HT1080 (cell line): ENCODE measurements at places on chromosomes 16 and 17. TPM values are rescaled to one million over a fixed set of nuclear protein-coding genes. Genes with fewer than 3 reads are reported as not detected.

GRCh38 chr16:52271088-52271750 lies 275.7 kb downstream of the TOX3 start:
- no peak for DNase-seq

TNFSF12 gene
- total RNA-seq: 3.2 and 5.6 TPM in 2 replicates

LITAFD gene
- not detected in 2 replicates for total RNA-seq

DNA sequence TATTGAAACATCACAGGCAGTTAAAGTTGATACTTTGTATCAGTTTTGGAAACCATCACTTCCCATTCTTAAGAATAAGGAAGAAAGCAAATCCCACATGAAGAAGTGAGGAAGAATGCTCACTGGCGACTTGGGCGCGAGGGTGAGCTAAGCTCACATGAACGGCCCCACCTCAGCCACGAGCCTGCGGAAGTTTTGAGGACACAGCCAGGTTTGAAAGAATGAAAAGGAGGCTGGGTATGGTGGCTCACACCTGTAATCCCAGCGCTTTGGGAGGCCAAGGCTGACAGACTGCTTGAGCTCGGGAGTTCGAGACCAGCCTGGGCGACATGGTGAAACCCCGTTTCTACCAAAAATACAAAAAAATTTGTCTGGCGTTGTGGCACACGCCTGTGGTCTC lies 110.3 kb upstream of the CHMP6 start:
- no peak for DNase-seq

- peak; percentile 39 for DNase-seq
Observed at GRCh38 chr17:41695954-41696757, 7.5 kb downstream of the EIF1 start.

DNA sequence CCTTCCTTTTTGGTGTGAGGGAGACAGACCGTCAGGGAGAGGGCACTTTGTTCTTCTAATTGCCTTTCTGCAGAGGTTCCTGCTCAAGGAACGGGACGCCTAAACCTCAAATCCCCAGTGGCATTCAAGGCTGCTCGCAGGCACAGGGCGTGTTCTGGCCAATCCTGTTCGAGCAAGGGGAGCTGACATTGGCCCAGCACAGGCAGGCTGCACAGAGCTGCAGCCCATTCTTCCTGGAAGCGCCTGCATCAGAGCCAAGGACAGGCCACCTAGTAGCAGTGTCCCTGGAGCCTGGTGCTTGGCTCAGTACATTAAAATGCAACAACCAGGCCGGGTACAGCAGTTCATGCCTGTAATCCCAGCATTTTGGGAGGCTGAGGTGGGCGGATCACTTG lies 72.2 kb upstream of the CREBBP start:
- DNase-seq: no peak

DNA sequence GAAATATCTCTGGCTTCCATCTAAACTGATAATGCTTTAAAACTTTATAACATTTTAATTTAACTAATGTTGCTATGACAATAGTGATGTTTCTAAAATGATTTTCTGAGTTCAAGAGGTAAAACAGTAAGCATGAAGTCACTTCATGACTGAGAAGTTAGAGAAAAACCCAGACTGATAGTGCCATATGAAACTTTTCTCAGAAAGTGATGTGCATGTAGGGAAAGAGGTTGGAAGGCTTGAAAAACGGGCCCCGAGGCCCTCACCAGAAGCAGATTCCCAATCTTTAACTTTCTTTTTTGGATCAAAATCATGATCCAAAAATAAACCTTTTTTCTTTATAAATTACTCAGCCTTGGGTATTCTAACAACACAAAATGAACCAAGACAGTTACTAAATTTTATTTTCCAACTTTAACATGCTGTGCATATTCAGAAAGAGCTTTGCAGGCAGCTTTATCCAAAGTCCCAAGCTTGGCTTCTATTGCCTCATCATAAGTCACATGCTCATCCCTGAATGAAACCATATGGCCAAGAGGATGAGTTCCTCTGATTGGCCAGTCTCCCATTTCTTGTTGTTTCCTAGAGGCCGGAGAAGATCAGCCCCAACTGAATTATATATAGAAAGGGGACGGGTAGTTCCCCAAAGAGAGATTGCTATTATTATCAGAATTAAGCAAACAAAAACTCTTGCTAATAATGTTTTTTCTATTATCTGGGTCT lies 357.6 kb upstream of the SALL1 start:
- DNase-seq: no peak

SLC46A1 gene
- 2.2 and 2.4 TPM in 2 replicates for total RNA-seq

DNA sequence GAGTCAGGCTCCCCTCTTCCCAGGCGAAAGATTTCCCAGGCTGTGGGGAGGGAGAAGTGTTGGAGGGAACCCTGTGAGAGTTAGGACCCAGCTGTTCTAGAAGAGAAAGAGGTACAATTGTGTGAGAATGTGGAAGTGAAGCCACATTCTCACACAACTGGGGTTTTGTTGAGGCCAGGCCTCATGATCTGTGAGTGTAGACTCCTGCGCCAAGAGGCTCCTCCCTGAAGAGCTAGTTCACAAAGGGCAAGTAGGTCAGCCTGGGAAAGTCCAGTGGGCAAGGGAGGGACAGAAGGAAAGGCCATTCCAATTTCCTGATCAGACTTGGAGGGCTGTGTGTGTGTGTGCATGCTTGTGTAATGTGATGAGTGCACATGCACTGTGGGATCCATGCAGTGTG lies 15.2 kb downstream of the CD300LF start:
- no peak for DNase-seq

KRT33B gene
- not detected in 2 replicates for total RNA-seq

MT4 gene
- not detected in 2 replicates for total RNA-seq

DNA sequence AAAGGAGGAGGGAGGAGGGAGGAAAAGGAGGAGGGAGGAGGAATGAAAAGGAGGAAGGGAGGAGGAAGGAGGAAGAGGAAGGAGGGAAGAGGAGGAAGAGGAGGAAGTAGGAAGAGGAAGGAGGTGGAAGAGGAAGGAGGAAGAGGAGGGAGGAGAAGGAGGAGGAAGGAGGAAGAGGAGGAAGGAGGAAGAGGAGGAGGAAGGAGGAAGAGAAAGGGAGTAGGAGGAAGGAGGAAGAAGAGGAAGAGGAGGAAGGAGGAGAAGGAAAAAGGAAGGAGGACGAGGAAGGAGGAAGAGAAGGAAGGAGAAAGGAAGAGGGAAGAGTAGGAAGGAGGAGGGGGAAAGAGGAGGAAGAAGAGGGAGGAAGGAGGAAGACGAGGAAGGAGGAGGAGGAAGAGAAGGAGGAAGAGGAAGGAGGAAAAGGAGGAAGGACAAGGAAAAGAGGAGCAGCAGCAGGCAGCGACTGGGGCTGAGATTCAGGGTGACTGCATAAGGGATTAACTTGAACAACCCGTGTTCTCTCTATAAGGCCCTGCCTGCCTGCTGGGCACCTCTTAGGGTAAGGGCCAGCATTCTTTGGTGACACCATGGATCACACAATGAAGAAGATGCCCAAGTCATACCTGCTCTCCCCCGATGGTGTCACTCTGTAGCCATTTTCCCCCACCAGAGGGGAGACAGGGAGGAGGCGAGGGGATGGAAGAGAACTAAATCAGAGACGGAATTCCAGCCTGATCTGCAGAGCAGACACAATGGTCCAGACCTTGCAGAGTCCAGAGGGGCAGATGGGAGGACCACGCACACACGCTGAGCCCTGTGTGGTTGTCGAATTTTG lies 1.4 kb upstream of the IL34 start:
- DNase-seq: no peak

DNA sequence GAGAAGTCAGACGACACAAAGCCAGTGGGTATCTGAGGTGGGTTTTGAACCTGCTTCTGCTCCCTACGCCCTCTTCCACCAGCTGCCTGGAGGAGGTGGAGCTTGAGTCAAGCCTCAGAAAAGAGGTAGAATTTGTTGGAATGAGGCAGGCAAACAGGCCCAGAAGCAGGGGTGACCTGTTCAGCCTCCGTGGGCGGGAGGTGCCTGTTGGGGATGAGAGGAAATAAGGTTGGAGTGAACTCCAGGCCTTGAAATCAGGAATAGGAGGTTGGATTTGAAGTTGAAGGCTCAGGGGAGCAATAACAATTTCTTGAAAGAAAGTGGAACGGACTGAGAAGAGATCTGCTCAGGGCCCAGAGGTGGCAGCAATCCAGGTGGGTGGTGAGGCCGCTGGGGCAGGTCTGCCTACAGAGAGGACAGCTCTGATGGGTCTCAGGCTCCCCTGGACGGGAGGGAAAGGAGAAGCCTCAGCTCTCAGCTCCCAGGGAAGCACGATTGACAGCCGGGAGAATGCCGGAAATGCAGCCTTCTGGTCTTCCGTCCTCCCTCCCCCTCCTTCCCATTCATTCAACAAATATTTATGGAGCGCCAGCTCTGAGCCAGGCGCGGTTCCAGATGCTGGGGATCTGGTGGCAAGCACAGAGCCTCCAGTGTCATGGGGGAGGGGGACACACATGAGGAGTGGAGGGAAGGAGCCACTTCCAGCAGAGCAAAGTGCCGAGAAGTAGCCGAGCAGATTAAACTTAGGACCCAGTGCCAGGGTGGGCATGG lies 61.9 kb upstream of the CIBAR2 start:
- DNase-seq: peak; percentile 86

ATF7IP2 gene
- total RNA-seq: 3.6 and 6.7 TPM in 2 replicates

GRCh38 chr17:2721603-2722002 lies 10.0 kb upstream of the CLUH start:
- no peak for DNase-seq

DNA sequence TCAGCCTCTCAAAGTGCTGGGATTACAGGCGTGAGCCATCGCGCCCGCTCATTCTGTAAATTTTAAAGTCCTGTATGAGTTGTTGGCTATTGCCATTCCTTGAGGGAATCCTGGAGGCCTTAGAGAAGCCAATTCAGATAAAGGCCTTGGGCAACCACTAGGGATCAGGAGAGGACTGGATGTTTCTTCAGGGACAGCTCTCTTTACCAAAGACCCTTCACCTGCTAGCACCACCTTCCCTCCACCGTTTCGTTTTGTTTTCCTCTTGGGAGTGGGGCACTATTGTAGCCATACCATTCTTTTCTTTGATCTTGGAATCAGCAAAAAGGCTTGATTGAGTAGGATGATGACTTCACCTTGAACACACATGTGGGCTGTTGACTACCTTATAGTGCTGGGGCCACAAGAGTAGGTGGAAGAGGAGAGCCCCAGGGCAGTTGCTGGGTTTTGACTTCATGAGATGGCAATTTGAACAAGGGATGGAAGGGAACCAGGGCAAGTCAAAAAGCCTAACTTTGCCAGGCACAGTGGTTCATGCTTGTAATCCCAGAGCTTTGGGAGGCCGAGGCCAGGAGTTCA lies 7.0 kb upstream of the ANKRD40CL start:
- no peak for DNase-seq

DHRS7C gene
- total RNA-seq: not detected in 2 replicates

- no peak for DNase-seq
Observed at GRCh38 chr16:24972608-24973220, 42.5 kb downstream of the ARHGAP17 start.

TLCD2 gene
- total RNA-seq: 0.37 and 0.64 TPM in 2 replicates

GRCh38 chr17:17366941-17367875 lies 64.0 kb downstream of the NT5M start:
- DNase-seq: no peak

GRCh38 chr16:50289950-50290764 lies 23.8 kb downstream of the ADCY7 start:
- no peak for DNase-seq
